AG04449 (cell line): ENCODE measurements at places on chromosomes 16 and 17.
A peak's percentile ranks its signal among the peaks of the same experiment; 100 is the strongest.

DNA sequence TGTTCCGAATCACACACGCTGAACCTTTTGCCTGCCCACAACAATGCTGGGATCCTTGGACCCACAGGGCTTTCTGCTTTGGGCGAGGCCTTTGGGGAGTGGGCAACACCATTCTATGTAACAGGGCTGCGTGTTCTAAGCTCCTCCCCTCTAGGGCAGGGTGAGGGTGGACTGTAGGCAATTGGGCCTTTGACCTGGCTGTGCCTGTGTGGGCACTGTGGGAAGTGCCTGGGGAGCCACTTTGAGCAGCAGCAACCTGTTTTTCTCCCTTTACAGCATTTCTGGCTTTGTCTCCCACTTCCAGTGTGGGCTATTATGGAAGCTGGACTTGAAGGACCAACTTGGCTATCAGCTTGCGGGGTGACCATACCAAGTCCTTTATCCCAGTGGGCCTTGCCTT lies 128.9 kb upstream of the WSCD1 start:
- DNase-seq = no peak

GRCh38 chr17:27430882-27431491 lies 25.3 kb upstream of the KSR1 start:
- no peak for DNase-seq

- DNase-seq = no peak
These were observed 2.3 kb downstream of the MRC2 start for GRCh38 chr17:62629556-62630364.

DNA sequence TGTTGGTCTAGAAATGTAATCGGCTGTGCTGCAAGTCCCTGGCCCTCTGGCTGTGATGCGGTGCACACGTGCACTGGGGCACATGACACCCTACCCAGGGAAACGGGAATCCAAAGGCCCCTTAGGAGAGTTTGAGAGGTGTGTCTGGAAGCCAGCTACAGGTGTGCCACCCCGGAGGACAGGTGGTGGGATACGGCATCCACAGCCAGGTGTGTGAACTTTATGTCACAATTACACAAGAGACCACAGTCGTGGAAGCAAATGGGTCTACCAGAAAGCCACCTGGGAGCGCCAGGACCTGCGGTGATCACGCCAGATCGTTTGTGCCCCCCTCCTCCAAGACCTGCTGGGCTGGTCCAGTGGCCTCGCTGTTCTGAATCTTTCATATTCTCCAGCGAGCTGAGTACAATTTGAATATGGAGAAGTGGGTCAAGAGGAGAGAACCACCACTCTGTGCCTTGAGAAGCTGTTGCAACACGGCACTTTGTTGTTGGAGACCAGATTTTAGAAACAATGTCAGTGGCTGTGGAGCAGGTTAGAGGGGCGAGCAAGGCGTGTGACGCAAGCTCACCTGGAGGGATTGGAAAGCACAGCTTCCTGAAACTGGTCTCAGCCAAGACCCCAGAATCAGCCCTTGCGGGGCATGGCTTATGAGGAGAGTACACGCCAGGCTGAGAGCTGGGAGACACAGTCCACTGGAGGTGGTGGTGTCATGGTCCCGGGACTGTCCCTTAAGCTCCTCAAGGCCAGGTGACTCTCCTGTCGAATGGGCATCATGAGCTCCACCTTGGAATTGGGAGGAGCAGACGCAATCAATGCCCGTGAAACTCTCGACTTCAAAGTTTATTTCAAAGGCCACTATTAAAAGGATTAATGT lies 37.4 kb downstream of the COX4I1 start:
- DNase-seq = no peak

GRCh38 chr17:62760059-62760944 lies 47.8 kb downstream of the MARCHF10 start:
- peak; percentile 36 for DNase-seq

DNA sequence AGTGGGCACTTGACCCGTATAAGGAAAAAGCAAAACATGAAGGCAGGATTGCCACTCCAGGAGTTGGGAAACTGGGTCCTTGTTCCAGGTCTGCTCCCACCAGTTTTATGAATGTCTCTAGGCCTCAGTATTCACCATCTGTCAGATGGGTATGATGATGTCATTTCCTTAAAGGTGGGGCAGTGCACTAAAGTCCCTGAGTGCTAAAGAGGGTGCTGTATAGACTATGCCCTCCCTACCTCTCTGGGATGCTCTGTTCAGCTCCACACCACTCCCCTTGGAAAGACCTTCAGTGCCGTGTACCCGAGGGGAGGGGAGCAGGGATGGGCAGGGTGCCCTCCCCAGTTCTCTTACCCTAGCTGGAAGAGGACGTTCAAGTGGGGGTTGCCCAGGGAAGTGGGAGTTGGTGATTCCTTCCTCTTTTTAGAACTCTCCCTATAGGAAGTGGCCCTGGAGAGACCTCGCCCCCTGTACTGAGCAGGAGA lies 2.2 kb downstream of the LASP1 start:
- DNase-seq = no peak

- no peak for DNase-seq
These were observed 8.1 kb upstream of the TBX4 start for GRCh38 chr17:61444075-61444474.

DNA sequence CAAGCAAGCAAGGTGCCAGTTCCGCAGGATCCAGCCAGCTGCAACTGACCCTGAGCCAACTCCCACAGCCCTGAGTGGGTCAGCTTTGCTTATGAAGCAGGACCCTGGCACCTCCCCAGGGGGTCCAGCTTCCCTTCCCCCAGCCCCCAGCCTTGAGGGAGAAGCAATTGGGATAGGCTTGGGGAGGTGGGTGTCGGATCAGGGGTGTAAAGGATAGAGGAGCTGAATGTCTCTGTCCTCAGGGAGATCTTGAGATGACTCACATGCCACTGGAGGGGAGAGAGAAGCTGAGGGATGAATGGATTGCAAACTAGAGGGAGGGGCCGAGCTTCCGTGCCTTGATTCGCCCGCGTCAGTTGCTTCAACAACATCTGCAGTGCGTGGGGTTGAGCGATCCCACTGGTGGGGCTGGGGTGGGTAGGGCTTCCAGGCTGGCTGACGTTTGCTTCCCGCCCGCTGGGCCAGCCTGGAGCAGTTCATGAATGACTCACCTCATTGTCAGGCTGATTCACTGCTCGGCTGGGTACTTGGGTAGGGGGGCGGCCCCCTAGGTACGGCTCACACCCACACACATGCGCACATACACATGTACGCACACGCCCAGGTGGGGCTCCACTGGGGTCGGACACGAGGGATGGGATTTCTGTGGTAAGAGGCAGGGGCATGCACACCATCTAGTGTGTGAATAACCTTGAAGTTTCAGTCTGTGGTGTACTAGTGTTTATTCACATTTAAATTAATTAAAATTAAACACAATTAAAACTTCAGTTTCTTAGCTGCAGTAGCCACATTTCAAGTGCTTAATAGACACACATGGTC lies 3.6 kb upstream of the HROB start:
- peak; percentile 95 for DNase-seq

- DNase-seq = no peak
These were observed 135.1 kb upstream of the NOL11 start for GRCh38 chr17:67582673-67583081.

GRCh38 chr17:47057830-47058229 lies 78.8 kb upstream of the RPRML start:
- DNase-seq = no peak

- no peak for DNase-seq
These were observed 23.0 kb downstream of the ANKRD11 start for GRCh38 chr16:89467382-89467781.

DNA sequence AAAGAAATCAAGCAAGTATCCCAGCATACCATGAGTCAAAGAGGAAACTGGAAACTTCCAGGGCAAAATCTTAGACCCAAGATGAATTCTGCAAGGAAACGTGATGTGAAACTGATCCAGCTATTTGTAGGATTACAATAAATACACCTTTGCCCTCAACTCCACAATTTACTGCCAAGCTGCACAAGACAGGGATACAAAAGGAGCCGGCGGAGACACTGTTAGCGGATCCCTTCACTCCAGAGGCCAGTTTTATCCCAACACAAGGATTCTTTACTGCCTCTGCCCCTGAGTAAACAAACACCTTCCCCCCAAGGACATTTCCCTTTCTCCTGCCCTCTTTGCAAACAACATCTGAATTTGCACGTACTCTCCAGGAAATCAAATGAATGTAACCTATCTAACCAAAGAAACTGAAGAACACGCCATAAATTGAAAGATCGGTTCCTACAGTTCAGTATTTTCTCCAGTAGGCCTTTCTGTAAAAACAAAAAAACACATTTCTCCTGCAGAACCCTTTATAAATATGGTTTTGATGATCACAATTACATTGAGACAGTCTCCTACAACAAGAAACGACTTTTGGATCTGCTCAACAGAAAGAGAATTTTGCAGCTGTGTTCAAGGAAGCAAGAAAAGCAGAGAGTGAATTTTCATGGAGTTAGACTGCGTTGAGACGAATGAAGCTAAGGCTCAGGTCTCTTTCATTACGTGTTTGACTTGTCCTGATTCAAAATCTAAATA lies 1.4 kb upstream of the CBX2 start:
- DNase-seq = no peak

GRCh38 chr17:78940258-78940657 lies 15.1 kb upstream of the TIMP2 start:
- no peak for DNase-seq

GRCh38 chr16:88351491-88352101 lies 31.2 kb upstream of the ZNF469 start:
- no peak for DNase-seq
